ENCODE measurements at places on chromosomes 4 and X.
A peak's percentile ranks its signal among the peaks of the same experiment; 100 is the strongest.

DNA sequence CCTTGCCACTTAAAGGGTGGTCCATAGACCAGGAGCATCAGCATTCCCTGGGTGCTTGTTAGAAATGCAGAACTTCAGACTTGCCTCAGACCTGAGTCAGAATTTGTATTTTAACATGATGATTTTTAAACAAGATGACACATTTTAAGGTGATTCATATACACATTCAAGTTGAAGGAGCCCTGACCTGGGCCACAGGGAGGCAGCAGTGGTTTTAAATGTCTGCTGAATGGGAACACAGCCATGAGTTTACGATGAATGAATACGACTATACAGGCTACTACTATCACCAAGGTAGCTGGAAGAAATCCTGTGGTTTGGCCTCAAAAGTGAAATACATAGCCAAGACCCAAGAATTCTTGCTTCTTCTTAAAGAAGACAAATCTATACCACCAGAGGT, 2.9 kb downstream of the HDAC8 start:
- DNase-seq, result no peak

- no peak for DNase-seq
Observed at GRCh38 chrX:149715468-149715867, 3.6 kb downstream of the MAGEA11 start.

DNA sequence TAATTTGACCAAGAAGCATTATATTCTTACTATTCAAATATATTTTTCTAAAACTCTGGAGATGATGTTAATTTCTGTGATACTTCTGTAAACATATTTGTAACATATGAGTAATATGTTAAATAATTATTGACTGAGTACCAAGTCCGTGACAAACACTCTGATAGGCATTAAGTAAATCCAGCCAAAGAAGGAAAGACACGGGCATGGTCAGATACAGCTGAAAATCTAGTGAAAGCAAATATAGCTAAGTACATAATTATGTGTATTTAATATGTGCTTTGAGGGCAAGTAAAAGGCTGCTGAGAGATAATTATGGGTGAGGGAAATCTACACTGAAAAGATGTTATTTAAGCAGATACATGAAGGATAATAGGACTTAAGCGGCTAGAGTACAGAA, 1263.6 kb upstream of the ADGRL3 start:
- DNase-seq, result peak; percentile 66

DNA sequence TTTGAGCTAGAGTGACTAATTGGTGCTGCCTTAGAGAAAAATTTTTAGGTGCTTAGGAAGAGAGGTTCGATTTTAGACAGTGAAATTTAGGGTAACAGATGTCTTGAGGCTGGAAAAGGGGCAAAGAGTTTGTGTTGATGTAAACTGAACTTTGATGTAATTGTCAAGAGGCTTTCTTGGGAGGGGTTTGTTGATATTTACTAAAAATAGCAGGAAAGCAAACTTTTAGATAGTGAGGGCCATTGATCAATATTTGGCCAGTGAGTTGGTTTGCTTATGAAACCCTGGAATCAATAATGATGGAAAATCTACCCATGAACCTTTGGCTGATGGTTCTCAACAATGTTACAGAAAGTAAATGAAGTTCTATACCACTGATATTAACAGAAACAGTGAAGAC, 537.5 kb downstream of the KCNIP4 start:
- no peak for DNase-seq

DNA sequence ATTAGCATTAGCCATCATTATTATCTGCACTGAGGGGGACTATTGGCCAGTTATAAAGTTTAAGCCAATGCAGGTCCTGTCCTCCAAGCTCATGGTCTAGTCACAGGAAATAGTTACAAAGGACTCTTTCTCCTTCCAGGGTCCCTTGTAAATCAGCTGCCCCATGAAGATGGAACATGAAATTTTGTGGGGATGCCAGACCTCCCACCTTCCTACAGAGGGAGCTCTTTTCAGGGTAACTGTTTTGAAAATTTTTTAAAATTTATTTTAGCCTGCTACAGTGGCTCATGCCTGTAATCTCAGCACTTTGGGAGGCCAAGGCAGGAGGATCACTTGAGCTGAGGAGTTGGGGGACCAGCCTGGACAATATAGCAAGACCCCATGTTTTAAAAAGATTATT, 124.4 kb upstream of the SLC34A2 start:
- DNase-seq, result no peak

DNA sequence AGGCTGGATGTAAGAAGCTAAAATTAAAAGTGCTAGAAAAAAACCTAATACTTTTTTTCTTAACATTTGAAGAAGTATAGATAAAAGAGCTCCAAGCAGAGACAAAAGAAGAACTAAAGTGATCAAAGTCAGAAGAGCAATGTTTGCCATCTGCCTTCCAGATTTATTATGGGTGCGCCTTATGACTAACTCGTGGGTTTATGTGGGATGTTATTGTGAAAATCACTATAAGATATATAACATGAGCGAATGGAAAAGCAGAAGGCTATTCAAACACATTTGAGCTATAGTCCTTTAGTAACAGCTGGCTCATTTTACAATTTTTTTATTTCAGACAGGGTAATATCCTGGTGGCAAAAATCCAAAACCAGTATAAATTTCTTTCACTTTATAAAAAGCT, 1040.7 kb downstream of the RAPGEF2 start:
- DNase-seq, result no peak

- no peak for DNase-seq
Observed at GRCh38 chrX:72052415-72053090, 79.2 kb downstream of the RTL5 start.

DNA sequence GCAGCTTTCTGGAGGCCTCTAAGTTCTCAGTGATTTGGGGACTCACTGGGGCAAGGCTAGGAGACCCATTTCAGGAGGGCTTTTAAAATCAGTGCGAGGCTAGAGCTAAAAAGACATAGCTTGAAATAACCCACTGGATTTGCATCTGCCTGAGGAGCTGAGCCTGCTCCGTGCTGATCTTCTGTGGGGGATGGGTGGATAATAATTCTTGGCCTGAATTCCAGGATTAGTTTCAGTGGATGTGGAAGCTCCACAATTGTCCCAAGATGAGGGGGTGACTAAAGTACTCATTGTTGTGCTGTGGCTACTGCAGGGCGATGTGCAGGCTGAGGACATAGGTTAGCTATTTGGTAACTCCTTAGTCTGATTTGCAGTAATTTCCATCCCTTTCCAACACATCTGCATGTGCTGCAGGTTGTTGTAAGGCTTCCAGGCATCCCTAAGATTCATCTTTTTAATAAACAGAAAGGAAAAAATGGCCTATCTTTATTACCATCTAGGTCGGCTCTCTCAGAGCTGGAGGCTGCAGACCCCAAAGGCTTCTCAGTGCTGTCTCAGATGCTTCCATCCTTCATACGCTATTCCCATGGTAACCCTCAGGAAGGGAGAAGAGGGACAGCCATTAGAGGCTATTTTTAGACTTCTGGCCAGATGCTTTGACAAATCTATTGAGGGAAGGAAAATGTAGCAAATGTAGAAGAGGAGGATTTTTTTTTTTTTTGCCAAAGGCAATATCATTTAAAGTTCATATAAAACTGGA, 63.4 kb downstream of the GRXCR1 start:
- DNase-seq, result no peak

- DNase-seq, result no peak
Observed at GRCh38 chrX:147228153-147228552, 413.6 kb upstream of the CXorf51A start.

DNA sequence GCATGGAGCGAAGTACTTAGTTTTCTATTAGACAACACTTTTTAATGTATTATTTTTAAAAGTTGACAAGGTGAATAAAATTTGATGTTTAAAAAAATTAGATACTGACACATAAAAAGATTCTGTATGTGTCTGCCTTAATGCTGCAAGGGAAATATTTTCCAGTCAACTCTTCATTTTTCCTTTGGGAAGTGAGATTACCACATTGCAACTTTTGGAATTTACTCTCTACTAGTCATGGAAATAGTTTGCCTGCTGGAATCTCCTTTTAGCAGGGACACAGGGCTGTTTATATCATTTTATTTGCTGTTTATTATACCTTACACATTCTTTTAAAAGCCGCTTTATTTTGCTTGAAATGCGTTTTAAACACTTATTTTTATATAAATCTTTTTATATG, 135.1 kb downstream of the MID1 start:
- DNase-seq, result no peak

GRCh38 chrX:9847071-9847470, 60.8 kb downstream of the SHROOM2 start:
- no peak for DNase-seq

GRCh38 chr4:9735515-9735914, 45.9 kb upstream of the DRD5 start:
- DNase-seq, result no peak

DNA sequence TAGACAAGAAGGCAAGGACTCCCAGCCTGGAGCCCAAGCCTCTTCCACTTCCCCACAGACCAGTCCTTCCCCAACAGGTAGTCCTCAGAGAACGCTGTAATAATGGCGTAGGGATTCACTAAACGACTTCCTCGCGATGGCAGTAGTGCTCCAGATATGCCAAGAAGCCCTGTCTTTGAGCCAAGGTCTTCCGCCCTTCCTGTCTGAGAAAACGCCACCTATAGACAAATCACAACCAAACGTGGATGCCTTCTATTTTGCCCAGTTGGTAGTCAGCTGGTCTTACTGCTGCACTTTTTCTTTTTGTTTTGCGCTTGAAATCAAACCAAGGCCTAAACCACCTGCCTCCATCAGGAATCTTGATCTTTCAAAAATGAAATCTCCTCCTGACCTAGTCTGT, 203.3 kb downstream of the OR13H1 start:
- peak; percentile 87 for DNase-seq

DNA sequence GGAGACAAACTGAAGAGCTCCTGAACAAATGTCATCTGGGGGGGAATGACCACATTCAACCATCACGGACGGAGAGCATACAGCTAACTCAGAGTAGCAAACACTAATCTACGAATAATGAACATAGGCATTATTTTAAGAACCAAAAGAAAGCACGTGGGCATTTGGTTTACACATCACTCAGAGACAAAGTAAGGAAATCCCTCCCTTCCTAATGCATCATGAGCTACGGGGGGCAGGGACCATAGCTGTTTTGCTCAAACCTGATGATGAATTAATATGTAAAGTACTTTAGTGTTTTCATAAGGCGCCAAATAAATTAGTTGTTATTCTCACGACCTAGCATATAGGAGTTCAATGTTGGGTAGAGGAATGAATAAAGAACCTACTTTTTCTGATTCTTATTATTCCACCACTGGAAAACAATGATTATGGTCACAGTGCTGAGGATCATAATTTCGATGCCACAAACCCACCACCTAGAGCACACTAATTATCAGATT, 11.7 kb upstream of the TMEM156 start:
- DNase-seq, result no peak

- no peak for DNase-seq
Observed at GRCh38 chr4:154616731-154617130, 4.3 kb upstream of the FGG start.

- DNase-seq, result no peak
Observed at GRCh38 chr4:95255396-95256107, 293.2 kb downstream of the UNC5C start.

DNA sequence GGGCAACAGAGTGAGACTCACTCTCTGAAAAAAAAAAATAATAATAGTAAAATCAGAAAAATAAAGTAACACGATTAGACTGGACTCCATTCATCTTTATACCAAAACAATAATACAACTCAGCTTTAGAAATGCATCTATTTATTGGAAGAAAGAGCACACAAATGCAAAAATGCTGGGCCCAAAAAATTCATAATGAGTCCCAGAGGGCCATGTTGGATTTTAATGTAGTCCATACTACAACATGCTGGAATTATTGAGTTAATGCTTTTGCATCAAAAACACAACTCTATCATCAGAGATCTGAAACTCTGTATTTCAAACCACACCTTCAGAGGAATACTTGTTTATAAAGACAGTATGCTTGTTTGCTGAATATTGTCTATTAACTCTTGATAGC, 1614.7 kb downstream of the STIM2 start:
- no peak for DNase-seq

DNA sequence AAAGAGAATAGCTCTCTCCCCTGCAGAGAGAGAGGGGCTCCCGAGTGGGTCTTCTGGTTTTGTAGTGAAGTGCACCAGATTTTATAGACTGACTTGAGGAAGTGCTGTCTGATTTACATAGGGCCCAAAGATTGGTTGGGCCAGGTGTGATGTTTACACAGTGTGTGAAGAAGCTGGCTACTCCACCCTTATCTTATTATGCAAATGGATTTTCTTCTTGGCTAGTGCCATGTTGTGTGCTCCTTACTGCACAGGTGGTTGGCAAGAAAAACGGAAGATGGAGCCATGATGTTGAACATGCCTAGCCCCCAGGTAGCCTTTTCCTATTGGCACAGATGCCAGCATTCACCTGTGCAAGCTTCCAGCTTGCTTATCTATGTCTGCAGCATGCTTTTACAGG, 112.4 kb upstream of the ARHGAP24 start:
- no peak for DNase-seq

- DNase-seq, result no peak
Observed at GRCh38 chrX:149643496-149643895, 11.9 kb upstream of the TMEM185A start.

- no peak for DNase-seq
Observed at GRCh38 chr4:94486372-94486801, 34.6 kb downstream of the PDLIM5 start.

- no peak for DNase-seq
Observed at GRCh38 chr4:159297091-159297490, 194.2 kb downstream of the RAPGEF2 start.

DNA sequence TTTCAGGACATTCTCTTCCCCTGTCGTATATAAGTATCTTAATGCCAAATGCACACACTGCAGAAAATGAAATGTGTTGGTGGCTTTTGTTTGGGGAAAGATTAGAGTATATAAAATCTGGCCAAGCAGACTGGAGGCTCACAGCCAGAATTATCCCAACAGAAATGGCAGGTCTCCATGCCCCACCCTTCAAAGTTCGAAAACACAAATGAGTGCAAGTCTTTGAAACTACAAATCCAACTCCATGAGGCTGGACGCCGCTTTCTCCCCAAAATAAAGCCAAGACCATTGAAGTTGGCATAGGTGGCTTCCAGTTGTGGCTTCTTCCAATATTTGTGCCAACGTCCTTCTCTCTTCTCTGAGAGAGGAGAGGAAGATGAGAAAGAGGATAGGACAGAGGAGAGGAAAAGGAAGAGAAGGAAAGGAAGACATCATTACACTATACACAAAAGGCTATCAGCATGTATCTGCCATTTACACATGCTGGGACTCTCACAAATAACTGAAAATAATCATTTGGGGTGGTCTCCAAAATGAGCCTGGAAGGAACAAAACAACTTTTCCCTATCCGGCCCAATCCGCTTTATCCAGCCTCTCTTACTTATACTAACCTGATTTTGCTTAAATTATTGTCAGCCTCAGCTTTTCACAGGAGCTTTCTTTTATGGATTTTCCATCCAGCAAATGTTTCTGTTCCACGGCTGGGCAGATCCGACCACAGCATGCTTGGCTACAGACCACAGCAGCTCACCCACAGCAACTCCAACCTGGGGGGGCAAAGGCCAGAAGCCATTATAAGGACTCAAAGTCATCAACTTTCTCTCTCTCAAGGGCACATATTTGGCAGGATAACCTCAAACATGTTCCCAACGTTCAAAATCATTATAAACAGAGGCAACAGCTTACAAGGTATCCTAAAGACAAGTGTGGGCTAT, 71.7 kb downstream of the APBB2 start:
- DNase-seq, result no peak

Measured in NCI-H1105 treated with DMSO at 0.1 percent for 48 hours (cell line).